Activated CD4-positive, CD25-positive, alpha-beta regulatory T cell treated with anti-CD3 and anti-CD28 coated beads, Interleukin-2, amount 50 U/mL, for 16 hours (primary cell): ENCODE measurements at places on chromosomes 6 and 20.

DNA sequence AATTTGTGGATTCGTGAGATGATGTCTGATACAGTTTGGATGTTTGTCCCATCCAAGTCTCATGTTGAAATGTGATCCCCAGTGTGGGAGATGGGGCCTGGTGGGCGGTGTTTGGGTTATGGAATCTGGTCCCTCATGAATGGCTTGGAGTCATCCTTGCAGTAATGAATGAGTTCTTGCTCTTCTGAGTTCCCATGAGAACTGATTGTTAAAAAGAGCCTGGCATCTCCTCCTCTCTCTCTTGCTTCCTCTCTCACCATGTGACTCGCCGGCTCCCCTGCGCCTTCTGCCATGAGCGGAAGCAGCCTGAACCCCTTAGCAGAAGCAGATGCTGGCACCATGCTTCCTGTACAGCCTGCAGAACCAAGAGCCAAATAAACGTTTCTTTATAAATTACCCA lies 30.5 kb upstream of the RPP40 start:
- DNase-seq: no peak

GRCh38 chr6:120005292-120005976 lies 655.9 kb upstream of the MAN1A1 start:
- DNase-seq: no peak

- DNase-seq: no peak
Measured at GRCh38 chr6:111852725-111853124, 20.5 kb downstream of the FYN start.

- no peak for DNase-seq
Measured at GRCh38 chr6:119720160-119720559, 370.6 kb upstream of the MAN1A1 start.

DNA sequence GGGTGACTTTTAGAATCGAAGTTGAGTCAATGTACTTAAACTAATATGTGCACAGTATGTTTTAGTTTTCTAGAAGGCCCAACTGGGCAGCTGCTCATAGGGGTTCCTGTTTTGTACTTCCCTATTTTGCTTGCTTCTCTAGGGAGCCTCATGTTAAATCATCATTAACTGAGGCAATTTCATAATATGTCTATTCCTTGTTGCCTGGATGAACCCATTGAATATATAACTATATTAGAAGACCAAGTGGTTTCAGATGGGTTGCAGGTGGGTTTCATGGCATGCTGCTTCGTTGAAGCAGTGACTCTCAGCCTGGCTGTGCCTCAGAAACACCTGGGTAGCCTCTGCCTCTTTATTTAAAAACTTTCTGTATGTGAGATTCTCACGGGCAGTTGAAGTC lies 22.2 kb downstream of the CARMIL1 start:
- DNase-seq: no peak
